AG09309 (cell line): ENCODE measurements at places on chromosomes 12 and 14.

GRCh38 chr14:102906616-102907302, 15.7 kb upstream of the AMN start:
- DNase-seq, result no peak

DNA sequence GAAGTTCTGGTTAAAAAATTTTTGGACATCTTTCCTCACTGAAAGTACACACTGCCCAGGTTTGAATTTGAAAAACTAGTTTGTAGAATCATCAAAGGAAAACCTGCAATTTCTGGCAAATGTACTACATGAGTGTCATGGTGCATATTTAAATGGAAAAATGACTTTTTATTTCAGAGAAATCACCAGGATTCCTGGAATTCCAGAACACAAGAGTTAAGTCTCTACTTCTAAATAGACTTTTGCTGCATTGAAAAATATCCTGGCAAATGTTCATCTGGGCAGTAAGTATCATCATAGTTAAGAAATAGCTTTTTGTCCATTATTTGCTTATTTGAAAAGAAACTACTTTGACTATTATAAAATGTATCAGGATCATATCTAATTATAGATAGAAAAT, 275.1 kb downstream of the PRKD1 start:
- DNase-seq, result no peak

DNA sequence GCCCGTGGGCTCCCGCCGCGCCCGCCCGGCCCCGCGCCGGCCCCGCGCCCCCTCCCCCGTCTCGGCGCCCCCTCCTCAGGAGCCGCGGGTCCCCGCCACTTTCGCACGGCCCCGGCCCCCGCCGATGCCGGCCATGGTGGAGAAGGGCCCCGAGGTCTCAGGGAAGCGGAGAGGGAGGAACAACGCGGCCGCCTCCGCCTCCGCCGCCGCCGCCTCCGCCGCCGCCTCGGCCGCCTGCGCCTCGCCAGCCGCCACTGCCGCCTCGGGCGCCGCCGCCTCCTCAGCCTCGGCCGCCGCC, 263 bp downstream of the RCOR1 start:
- DNase-seq, result no peak

DNA sequence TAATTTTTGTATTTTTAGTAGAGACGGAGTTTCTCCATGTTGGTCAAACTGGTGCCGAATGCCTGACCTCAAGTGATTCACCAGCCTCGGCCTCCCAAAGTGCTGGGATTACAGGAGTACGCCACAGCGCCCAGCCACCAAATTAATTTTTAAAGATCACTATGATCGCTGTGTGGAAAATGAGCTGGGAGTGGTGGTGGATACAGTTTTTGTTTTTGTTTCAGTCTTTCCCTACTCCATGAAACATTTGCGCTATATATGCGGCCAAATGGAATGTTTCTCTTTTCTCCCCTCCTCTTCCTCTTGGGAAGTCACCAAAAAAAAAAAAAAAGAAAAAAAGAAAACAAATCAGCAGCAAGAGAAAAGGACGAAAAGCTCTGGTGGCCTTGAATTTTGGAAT, 20.8 kb upstream of the P2RX4 start:
- DNase-seq, result no peak

- DNase-seq, result no peak
These were observed 3.3 kb downstream of the NYNRIN start for GRCh38 chr14:24401810-24402702.

DNA sequence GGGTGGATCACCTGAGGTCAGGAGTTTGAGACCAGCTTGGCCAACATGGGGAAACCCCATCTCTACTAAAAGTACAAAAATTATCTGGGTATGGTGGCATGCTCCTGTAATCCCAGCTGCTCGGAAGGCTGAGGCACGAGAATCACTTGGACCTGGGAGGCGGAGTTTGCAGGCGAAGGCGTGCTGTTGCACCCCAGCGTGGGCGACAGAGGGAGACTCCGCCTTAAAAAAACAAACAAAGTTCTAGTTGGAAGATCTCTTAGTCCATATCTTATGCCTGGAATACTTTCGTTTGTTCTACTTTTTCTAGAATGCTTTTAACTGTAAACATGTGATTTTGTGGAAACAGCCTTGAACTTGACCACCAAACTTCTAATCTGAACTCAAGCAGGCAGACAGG, 38.7 kb downstream of the PPHLN1 start:
- DNase-seq, result no peak

GRCh38 chr12:71552728-71553501, 110.7 kb downstream of the ZFC3H1 start:
- DNase-seq, result no peak

DNA sequence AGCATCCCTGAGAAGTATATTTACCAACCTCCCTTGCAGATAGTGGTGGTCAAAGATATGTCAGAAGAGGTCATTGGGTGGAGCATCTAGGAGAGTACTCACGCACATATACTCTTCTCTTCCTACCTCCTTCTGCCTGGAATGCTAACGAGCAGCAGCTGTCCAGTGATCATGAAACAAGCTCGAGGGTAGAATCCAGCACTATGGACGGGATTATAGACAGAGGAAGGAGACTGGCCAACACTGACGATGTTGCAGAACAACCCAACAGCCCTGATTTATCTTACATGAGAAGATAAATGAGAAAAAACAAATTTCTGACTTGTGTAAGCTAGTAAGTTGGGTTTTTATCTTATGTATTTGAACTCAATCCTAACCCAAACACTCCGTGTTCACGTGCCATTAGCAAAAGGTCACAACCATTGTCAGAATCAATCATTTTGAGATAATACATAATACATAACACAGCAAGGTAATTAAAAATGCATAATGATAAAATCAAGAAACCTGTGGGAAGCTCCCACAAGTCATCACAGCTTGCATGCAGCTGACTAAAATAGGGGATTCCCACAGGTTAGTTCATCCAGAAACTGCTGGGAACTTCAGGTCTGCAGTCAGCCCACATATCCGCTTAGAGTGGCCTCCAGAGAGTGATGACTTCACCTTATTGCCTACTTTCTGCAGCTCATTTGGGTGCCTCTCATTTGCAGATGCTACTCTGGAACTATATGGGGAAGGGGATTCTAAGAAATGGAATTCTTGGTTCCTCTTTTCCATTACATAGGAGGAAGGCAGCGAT, 36.3 kb upstream of the STK38L start:
- DNase-seq, result no peak

- no peak for DNase-seq
These were observed 91.3 kb downstream of the ITPR2 start for GRCh38 chr12:26741584-26742227.

DNA sequence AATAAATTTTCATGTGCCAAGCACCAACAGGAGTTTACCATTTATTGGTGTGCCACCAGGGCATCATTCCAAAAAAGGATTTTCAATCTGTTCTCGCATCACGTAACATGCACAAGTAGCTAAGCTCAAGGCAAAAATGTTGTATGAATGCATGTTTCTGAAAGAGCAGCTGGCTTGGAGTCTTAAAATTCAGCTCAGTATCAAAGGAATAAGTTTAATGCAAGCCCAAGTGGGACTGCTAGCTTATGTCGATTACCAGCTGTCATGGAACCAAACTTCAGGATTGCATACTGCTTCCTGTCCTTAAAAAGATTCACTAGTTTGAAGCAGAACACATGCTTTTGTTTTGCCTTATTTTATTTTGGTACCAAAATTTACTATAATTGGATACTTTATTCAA, 437.0 kb downstream of the FSCB start:
- no peak for DNase-seq

DNA sequence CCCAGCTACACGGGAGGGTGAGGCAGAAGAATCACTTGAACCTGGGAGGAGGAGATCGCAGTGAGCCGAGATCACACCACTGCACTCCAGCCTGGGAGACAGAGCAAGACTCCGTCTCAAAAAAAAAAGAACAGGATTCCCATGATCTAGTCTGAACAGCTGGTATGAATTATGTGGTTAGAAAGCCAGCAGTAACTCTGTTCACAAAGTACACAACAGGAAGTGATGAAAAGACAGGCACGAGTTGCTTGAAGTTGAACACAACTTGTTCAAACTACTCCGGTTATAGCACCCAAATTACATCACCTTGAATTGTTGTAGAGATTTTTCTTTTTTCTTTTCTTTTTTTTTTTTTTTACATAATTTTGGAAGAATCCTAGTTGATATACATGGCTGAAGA, 238.8 kb upstream of the RGS6 start:
- DNase-seq, result peak; percentile 90

GRCh38 chr12:53343969-53344368, 7.8 kb upstream of the SP7 start:
- DNase-seq, result no peak

GRCh38 chr12:79267580-79267979, 403.0 kb downstream of the SYT1 start:
- DNase-seq, result no peak

DNA sequence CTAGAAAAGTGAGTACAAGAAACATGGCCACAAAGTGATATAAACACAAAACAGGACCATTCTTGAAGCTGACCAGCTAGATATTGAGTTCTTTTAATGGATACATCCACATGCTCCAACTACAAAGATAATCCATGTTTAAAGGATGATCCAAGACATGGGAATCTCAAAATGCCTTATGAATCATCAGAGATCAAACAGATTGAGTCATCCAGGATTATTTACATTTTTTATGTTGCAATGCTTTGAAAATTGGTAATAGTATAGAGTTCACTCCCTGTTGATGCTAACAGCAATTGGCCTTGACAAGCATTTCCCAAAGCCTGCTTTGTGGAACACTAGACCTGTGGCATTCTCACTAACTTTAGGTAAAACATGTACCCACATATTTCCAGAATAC, 293.0 kb upstream of the TBX3 start:
- no peak for DNase-seq

DNA sequence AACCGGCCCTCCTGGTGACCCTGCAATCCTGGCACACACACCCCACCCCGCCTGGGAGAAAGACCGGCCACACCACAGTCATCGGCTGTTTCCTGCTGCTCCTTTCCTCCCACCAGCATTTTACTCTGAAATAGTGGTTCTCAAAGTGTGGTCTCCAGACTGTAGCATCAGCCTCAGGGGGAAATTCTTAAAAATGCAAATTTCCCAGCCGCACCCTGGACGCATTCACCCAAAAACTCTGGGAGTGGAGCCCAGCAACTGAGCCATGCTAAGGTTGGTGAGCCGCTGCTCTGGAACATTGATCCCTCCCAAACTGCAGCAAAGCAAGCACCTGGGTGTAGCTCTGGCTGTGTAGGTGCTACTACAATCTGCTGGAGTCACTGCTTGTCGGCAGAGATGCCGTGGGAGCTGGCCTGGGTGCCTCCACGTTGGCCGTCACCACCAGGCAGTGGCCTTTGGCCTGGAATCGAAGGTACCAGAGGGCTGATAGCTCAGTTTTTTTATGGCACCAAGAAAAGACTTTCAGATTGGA, 38.4 kb upstream of the BCL2L14 start:
- no peak for DNase-seq

DNA sequence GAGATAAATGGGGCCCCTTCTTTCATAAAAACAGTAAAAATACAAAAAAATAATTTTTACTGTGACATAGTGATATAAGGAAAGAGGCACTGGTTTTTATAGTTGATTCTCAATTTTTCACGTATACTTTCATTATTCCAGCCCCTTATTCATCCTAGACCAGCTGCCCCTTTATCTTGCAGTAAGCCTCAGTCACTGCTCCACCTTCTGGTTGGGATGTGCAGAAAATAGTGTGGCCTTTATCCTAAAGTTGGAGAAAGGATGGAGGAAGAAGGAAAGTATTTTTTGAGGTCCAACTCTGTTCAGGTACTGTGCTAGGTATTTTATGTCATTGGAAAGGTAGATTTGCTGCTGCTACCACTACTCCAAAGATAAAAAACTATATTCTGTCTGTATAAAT, 172.7 kb downstream of the ANO6 start:
- DNase-seq, result peak; percentile 11

DNA sequence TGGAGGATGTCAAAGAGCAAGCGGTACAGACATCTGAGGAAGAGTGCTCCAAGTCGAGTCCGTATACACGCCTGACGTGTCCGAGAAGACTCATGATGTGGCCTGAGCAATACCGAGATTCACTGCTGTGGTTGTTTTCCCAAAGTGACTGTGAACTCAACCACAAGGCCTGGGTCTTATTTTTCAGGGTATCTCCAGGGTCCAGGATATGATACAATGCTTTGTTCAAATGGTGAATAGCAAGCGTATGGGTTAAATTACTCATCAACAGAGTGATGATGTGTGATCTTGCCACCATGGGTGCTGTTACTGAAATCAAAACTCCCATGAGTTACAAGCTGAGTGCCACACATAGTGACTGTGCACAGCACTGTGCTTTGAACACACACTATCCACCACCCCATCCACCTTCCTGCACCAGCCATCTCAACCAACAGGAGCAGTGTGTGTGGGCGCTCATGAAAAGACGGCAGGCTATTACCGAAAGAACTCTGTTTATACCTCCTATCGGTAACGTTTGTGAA, 109.6 kb downstream of the BCAT1 start:
- DNase-seq, result no peak

- DNase-seq, result no peak
These were observed 210.6 kb downstream of the ADGRD1 start for GRCh38 chr12:131164096-131164872.

DNA sequence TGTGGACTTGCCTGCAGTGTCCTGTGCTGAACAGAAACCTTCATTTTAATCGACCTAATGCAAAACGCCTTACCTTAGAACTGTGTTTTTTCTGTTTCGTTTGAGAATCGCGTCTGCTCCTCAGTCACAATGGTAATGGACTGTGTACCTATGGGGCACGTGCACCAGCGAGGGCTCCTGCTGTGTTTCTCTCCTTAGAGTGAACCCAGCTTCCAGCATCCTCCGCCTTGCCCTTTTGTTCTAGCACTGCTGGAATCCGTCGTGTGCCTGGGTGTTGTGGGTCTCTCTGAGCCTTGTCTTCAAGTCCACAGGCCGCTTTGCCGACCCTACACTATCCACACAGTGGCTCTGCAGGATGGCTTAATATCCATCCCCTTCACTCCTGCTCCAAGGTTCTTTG, 3.6 kb downstream of the AMN start:
- DNase-seq, result no peak

GRCh38 chr12:106307181-106307580, 4.6 kb downstream of the TCP11L2 start:
- no peak for DNase-seq

DNA sequence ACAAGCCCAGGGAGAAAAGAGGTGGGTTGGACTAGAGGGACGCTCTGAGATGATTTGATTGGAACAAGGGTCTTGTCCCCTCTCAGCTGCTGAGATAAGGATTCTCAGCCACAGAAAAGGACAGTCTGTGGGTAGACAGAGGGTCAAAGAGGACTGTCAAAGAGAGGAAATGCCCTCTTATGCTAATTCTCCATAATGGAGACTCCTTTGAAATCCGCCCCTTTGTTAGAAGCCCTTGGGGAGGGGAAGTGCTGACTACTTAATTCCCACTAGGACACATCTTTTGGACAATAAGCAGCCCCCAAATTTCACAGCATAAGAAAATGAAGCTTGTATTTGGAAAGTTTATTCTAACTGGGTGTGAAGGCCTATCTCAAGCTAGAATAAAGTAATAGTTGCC, 176.6 kb downstream of the KTN1 start:
- no peak for DNase-seq
